ENCODE measurements at places on chromosomes 5 and 9.

GRCh38 chr5:177098470-177099141 lies 11.9 kb downstream of the FGFR4 start:
- no peak for DNase-seq

GRCh38 chr9:93299418-93300174 lies 115.7 kb downstream of the WNK2 start:
- DNase-seq: no peak

GRCh38 chr5:147234825-147235635 lies at the start of gene STK32A:
STK32A (plus strand) TSS chr5:147235026; CDS start chr5:147239635, 4,609 bp downstream.
- peak; percentile 9 for DNase-seq

DNA sequence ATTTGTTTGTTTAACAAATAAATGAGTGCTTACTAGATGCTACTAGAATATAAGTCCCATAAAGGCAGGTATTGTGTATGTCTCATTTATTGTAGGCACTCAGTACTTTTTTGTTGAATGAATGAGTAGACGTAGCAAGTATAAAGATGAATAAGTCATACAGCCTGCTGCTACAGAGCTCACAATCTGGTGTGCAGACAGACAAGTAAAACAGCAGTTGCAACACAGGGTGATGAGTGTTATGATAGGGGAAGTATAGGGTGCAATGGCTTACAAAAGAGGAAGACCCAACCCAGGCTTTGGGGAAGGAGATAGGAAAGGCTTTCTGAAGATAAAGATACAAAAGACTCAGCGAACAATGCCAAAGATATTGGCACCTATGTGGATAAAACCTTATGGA lies 47.7 kb downstream of the SH3RF2 start:
- DNase-seq: peak; percentile 21

DNA sequence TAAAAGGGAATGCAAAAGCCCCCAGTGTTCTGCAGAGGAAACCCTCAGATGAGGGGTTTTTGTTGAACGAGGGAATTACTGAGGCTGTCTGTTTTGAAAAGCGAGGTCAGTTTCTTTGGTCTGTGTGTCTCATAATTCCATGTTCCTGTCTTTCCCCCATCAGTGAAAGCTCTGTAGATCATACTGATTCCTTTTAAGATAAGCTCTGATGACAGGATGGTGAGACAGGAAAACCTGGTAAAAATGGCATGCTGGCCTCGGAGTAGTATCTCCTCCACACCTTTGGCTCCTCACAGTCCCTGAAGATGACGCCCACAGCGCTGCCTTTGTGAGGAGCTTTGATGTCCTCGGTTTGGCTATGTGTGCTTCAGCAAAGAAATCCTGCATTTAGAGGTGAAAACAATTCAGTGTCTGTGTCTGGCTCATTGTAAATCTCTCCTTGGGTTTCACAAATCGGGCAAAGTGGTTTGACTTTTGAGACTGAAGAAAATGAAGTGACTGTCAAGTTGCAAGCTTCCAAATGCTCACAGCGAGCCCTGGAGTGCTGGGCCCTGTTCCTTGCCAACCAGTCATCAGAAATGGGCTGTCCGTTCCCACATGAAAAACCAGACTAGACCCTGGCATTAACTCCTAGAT lies 124.9 kb upstream of the ICE1 start:
- DNase-seq: no peak

DNA sequence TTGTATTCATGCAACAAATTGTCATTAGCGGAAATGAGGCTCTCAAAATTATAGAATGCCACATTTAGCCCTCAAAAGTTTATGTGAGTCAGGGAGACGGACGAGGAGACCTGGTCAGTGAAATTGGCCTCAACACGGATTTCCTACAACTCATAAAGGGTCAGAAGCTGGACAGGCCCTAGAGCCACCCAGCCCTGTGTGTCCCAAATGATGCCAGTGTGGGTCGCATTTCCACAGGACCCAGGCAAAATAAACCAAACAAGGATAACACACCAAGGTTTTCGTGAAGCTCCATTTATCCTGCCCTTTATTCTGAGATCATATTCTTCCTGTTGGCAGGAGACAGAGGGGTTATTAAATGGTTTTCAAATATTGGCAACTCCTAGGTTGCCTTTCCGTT lies 72.0 kb upstream of the COL5A1 start:
- DNase-seq: no peak

DNA sequence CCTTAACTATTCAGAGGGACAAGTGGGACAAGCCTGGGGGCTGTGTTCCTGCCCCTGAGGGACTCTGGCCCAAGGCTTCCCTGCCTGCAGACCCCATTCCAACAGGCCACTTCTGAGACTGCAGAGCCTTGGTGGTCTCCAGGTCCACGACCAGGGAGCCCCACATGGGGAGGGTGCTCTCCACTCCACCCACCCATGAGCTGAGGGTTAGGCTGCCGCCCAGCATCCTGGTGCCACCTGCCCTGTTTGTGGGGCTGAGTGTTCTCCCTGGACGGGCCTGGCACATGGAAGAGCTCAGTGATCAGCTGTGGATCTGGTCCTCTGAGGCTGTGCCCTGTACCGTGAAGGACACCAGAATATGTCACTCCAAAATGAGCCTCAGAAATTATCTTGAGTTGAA lies 2.5 kb upstream of the ABO start:
- DNase-seq: no peak

- no peak for DNase-seq
Observed at GRCh38 chr5:75668445-75668844, 48.8 kb downstream of the POC5 start.

DNA sequence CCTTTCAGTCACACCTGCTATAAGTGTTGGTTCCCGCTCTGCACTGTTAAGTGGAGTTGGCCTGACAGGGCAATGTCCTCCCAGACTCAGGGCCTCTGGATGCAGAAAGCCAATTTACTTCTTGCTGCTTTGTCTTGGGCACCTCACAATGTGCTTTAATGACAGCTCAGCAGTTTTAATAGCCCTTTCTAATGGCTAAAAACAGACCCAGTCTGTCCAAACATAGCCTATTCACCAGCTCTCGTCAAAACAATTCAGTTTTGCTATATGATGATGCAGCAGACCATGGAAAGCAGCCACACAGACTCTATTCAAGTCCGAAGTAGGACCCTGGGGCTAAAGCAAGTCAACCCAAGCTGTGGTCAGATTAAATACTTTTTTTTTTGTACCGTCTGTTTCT lies 529.1 kb upstream of the SEMA6A start:
- no peak for DNase-seq

Measured in hematopoietic multipotent progenitor cell (in vitro differentiated cells).